ENCODE measurements at places on chromosomes 16 and 17.

DNA sequence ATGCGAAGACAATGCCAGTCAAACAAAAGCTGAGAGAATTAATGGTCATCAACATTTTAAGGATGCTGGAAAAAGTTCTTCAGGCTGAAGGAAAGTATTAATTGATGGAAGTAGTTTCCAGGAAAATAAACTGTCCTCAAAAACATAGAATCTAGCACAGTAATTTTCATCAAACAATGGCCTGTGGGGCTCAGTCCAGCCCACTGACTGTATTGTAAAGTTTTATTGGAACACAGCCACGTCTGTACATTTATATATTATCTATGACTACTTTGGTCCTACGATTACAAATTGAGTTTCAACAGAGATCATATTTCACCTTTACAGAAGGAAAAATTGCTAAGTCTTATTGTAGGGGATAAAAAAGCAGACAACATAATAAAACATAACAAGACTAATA, 484.5 kb downstream of the KCNJ2 start:
- no peak for DNase-seq

DNA sequence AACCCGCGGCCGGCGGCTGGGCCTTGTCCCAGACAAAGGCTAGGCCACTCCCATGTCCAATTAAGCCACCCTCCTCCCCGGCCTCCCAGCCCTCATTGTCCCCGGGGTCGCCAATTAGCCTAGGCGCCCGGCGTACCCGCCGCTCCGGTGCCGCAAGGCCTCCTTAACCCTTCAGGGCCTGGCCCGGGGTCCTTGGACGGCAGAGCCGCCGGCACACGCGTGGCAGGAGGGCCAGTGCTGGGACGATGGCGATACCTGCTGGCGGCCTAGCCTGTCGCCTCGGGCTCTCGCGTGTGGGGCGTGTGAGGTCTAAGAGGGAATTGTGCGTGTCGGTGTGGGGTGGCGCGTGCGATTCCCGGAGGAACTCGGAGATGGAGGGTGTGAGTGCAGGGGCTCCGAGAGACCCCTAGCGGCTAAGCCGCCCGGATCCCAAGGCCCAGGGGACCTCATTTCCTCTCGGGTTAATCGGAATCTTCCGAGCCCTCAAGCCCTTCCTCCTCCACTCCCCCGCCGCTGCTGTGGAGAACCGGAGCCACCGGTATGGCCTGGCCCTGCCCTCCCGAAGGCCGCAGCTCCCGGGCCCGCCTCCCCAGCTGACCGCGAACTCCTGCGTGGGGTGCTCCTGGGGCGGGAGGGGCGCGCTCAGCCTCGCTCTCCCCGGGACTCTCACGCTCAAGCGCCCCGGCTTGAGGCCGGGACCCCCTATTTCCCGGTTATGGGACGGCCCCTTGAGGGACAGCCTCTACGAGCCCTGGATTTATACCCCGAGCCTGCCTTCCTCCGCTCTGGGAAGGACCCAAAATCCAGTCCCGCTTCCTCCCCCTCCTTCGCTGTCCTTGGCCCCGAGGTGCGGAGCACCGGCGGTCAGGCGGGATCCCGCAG, 11.9 kb downstream of the TBX2 start:
- DNase-seq: peak; percentile 96

GRCh38 chr17:2146132-2146871, 91.4 kb downstream of the HIC1 start:
- no peak for DNase-seq

DNA sequence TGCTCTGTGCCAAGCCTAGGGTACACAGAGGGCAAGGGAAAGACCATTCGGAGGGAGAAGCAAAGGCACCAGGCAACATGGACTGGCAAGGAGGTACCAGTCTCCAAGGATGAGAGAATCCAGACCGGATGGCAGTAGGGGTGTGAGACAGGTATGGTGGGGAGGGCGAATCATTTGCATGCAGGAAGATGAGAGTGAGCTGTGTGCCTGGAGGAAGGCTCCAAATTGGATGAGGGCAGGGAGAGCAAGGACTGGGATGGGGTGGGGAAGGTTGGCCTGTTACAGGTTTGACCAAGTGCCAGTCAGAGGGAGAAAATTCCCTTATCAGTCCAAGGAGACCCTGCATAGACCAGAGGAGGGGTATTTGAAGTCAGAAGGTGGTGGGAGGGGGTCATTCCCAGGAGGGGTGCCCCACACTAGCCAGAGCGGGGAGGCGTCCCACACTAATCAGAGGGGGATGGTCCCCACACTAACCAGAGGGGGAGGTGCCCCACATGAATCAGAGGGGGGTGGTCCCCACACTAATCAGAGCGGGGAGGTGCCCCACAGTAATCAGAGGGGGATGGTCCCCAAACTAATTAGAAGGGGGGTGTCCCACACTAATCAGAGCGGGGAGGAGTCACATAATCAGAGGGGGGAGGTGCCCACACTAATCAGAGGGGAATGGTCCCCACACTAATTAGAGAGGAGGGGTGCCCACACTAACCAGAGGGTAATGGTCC, 737 bp downstream of the CANT1 start:
- no peak for DNase-seq

DNA sequence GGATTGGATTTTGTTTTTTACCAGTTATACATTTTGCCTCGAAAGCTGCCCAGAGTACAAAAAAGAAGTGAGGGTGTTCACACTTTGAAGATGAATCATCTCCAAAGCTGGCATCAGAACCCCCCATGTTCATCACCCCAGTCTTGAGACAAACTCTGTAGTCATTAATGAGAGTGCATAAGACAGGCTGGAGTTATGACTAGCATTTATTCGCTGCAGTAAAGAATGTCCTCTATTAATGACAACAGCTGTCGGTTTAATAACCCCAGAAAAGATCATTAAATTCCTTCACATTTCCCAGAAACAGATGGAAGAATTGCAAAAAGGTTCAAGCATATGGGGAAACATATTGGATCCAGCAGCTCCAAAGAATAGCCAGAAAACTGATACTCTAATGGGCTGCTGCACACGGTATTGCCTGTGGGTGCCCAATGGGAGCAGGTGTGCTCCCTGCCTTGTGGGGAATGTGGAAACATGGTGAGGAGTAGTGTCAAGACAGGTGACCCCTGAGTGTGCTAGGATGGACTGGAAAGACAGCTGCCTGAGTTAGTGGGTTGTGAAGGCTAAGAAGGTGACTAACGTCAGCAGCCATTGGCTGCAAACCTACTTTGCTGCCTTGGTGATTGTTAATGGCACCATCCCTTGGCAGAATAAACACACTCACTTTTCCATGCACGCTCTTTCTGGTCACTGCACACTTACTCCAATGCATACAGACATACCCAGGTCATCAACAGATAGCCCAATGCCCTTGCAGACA, 81.9 kb downstream of the AIPL1 start:
- DNase-seq: peak; percentile 15

DNA sequence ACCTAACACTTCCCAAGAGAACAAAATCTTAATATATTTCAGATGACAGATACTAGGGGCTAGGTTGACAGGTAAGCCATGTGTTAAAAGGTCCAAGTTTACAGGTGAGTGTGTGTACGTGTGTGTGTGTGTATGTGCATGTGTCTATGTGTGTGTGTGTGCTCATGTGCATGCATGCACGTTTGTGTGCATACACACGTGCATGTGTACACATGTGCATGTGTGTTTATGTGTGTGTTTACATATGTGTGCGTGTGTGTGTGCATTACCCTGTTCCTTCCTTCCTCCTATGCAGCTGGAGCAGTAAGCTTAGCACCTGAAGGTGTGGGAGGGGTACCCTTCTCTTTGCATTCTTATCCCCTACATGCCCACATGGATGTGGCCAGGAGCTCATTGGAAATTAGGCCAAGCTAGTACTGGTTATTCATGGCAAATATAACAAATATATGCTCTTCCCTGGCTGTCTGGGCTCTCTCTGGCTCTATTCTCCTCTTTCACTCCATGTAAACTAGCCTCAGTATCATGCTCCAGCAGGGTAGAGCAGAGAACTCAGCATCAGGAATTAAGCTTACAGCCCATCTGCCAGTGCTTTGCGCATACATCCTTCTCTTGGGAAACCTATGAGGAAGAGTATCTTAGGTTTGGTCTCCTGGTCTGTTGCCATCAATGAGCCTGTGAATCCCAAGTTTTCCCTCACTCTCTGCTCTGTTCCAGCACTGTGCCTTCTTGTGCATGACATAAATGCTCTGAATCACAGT, 258.0 kb upstream of the MYOCD start:
- DNase-seq: no peak

DNA sequence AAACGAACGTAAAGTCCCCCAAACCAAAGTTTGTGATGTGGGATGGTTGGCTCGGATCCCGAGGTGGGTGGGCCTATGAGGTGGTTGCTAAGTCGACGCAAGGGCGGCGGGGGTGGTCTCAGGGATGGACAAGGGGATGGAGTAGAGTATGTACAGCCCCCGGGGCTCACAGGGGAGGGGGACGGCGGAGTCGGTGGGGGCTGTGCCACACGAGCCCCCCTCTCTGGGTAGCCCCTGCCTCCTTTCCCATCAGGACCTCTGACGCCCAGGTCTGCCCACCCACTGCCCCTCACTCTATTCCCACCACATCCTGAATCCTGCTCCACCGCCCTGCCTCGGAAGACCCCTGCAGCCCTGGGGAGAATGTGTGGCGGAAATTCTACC, 15.2 kb downstream of the IL34 start:
- DNase-seq: no peak

DNA sequence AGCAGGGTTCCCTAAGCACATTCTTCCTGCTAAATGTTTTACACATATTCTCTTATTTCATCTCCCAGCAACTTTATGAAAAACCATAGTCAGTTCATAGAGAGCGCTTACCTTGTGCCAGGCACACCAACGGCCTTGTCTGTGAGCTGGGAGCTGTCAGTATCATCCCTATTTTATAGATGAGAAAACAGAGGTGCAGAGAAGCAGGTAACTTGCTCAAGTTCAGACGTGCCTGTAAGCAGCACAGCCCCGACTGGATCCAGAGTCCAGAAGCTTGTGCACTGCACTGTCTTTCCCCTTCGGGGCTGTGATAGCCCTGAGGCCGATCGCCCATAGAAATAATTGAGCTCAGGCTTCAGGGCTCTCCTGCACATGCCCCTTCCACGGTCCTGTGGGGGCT, 6.2 kb downstream of the AQP8 start:
- DNase-seq: no peak

- no peak for DNase-seq
Observed at GRCh38 chr16:50267151-50267631, 840 bp downstream of the ADCY7 start.

- DNase-seq: no peak
Observed at GRCh38 chr16:74249846-74250245, 46.8 kb upstream of the PSMD7 start.

- no peak for DNase-seq
Observed at GRCh38 chr17:44335968-44336367, 9.1 kb upstream of the GRN start.

DNA sequence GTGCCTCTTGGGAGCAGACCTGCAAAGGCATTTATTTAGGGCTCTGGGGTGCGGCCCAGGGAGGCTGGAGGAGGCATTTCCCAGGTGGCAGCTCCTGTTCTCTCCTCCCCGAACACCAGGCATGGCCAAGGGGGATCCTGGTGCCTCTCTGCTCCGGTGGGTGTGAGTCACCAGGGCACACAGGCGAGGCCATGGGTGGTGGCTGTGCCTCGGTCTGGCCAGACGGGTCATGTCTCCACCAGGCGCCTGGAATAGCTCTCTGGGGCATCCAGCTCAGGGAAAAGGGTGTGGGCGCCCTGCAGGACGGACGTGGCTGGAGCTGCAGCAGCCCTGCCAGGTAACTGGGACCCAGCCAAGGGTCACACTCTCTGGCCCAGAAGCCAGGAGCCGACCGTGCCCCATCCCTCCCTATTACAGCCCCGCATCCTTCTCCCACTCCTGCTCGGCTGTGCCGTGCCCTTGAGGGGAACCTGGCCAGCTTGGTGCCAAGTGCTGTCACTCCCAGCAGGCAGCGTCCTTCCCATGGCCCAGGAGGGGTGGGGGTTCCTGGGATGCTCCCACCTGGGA, 25.8 kb downstream of the SOX8 start:
- no peak for DNase-seq

DNA sequence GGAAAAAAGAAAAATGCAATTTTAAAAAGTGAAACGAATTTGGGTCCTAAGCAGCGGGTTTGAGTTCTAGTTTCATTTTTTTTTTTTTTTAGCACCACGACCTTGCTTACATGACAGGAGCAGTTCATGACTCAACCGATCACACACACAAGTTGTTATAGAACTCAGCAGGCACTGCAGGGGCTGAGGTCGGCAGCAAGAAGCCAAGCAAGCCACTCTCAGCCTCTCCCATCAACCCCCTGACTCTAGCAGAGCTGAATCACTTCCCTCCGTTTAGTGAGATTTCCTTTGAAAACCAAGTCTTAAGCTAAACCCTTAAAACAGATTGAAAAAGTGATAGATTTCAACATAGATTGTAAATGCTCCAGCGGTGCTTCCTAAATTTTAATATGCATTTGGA, 520.8 kb downstream of the HAPSTR1 start:
- DNase-seq: no peak

- DNase-seq: no peak
Observed at GRCh38 chr17:74799097-74799496, 23.0 kb upstream of the NAT9 start.

- DNase-seq: no peak
Observed at GRCh38 chr16:76661691-76662235, 384.6 kb downstream of the CNTNAP4 start.

DNA sequence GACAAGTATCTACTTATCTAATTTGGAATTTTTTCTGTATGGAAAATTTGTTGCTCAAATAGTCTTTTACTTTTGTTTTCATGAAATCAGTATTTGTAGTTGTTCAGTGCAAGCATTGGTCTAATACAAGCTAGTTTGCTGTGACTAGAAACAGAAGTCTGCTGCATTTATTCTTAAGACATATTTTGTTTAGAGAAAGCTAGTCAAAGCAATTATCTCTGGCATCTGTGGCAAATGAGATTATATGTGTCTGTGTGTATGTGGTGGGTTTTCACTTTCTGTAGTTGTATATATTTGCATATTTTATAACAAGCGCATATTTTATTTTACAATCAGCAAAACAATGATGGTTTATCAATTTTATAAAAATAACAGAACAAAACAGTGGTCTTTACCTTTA, 96.0 kb upstream of the SIAH1 start:
- no peak for DNase-seq

DNA sequence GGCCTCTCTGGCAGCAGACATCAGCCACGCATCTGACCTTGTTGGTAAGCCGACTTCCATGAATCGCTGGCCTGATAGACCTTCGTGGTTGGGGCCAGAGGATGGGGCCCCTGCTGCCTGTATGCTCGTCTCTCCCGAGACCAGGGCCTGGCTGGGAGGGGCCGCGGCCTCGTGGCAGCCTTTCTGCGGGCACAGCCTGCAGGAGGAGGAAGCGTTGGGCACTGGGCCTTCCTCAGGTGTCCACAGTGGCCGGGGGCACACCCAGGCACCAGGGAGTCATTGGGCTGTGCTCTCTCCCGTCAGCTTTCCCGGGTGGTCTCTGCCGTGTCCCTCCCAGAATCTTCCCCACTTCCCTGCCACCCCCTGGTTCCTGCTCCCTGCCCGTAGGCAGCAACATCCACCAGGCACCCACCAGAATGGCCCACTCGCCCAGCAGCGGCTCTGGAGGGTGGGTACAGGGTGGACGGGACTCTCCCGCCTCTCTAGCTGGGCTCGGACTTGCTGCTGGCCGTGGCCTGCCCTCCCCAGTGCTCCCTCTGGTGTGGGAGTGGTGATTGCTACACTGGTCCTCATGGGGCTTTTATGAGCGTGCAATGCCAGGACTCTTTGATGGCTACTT, 6.3 kb downstream of the E4F1 start:
- DNase-seq: no peak
